ENCODE measurements at places on chromosomes 7 and 10. TPM values are rescaled to one million over a fixed set of nuclear protein-coding genes. Genes with fewer than 3 reads are reported as not detected.

GRCh38 chr7:103121641-103122040, 27.3 kb downstream of the NAPEPLD start:
- DNase-seq = no peak

- DNase-seq = peak; percentile 82
Observed at GRCh38 chr10:70355051-70356021, 27.1 kb downstream of the LRRC20 start.

- no peak for DNase-seq
Observed at GRCh38 chr7:47897831-47898230, 50.4 kb downstream of the PKD1L1 start.

The FFAR4 gene
- total RNA-seq = 0.04 TPM

- DNase-seq = no peak
Observed at GRCh38 chr10:77501846-77502261, 135.8 kb downstream of the KCNMA1 start.

GRCh38 chr7:155948423-155948822, 136.2 kb upstream of the SHH start:
- no peak for DNase-seq

The RBM48 gene
- 22.8 TPM for total RNA-seq

The PHTF2 gene
- 33.0 TPM for total RNA-seq

The ZNF138 gene
- total RNA-seq = 32.6 TPM

DNA sequence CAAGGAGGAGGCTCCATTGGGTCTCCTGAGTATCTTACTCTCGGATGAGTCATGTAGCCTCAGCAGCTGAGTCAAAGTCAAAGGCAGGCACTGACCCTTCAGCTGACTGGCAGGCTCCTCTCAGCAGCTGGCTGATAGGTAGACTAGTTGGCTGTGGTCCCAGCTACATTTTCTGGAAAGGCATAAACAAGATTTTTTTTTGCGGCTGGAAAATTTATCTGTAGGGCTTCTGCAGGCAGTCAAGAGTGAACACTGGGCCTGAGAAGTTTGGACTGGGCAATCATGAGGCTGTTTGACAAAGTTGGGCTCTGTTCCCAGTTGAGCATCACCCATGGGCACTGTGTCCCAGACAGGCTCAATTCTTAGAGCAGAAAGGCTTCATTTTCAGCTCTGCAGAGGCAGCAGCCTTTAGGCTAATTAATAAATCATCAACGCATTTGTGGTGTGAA, 796.2 kb downstream of the CCSER2 start:
- no peak for DNase-seq

- DNase-seq = no peak
Observed at GRCh38 chr7:47944536-47945260, 3.6 kb downstream of the PKD1L1 start.

DNA sequence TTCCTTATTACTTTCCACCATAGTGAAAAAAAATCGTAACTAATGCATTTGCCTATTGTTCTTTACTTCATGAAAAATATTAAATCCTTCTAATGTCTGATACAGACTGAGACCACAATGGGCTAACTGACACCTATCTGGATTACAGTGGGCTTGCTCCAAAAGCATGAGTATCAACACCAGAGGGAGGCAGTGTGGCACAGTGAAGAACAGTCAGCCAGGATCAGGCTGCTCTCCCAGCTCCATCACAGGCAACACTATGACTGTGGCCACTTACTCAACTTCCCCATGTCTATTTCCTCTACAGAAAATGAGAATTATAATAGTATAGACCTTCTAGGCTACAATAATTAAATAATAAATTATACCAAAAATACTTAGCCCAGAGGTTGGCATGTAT, 97.2 kb downstream of the SLC25A13 start:
- DNase-seq = peak; percentile 42

DNA sequence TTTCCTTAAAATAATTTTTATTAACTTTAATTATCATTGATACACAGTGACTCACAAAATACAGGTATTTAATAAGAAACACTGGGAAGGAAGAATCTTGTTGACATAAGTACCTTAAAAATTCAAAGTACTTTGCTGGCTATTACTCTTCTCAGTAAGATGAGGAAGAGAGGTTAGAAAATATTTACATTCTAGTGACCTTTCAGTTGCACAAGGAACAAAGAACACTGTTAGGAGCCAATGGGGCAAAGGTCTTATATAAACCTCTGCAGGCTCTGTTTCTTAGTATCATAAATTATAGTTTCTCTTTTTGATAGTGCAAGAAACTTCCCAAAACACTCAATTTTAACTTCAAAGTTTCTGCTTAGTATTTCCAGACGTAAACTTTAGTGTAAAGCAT, 4.8 kb upstream of the TAX1BP1 start:
- DNase-seq = no peak
